ENCODE measurements at places on chromosomes 12 and 14.
A peak's percentile ranks its signal among the peaks of the same experiment; 100 is the strongest.

- no peak for DNase-seq
Observed at GRCh38 chr12:79778802-79779448, 88.2 kb upstream of the PAWR start.

DNA sequence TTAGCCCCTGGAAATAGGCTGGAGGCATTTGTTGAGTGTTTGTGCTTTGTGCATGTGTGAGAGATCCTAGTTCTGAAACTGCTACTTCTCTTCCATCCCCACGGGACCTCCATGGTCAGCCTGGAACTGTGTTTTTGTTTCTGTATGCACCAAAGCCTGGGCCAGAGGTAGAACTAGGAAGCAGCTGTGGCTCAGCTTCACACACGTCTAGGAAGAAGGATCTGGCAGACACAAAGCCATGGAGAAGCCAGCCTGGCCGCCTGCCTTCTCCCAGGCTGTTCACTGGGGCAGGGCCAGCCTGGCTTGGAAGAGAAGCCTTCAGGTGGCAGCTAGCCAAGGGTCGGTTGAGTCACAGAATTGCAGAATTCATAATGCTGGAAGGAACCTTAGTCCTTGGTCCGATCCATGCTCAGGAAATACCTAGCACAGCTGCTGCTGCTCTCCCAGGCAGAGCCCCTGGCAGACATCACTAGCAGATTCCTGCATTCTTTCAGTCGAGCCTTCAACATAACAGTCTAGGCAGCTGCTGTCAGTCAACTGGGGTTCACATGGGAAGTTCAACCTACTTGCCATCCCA lies 27.0 kb downstream of the RIN3 start:
- no peak for DNase-seq

DNA sequence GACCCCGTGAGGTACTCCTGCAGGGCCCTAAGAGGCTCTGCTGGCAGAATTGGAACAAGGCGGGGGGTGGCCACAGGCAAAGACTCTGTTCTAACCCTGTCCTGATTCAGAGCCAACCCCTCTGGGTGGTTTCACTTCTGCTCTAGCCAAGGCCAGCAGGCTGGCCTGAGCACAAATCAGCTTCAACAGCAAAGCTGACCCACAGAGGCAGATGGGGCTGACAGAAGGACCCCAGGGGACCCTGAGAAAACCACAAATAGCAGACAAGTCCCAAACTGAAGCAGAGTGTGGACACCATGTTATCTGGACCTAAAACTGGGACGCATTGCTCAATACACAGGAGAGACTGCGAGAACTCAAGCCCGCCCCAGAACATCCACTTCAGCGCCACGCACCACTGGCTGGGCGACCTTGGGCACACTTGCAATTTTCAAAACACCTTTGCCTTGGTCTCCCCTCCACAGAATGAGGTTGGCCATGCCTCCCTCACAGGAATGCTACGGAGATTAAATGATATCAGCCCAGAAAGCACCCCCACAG lies 76.4 kb upstream of the DICER1 start:
- DNase-seq, result no peak

DNA sequence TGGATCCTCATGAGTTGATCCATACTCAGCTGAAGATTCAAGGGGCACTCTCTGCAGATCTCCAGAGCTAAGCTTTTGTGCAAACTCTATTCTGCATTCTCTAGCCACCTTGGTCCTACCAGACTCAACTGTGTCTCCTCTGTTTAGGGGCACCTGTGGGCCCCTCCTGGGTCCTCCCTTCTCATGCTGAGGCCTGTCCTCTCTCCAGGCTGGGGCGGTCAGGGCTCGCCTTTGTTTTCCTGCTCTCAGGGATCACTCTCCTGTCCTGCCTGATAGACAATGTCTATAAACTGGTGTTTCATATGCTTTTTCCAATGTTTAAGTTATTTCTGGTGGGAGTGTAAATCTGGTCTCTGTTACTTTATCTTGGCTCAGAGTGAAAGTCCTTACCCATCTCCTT lies 11.6 kb upstream of the KIF26A start:
- no peak for DNase-seq

DNA sequence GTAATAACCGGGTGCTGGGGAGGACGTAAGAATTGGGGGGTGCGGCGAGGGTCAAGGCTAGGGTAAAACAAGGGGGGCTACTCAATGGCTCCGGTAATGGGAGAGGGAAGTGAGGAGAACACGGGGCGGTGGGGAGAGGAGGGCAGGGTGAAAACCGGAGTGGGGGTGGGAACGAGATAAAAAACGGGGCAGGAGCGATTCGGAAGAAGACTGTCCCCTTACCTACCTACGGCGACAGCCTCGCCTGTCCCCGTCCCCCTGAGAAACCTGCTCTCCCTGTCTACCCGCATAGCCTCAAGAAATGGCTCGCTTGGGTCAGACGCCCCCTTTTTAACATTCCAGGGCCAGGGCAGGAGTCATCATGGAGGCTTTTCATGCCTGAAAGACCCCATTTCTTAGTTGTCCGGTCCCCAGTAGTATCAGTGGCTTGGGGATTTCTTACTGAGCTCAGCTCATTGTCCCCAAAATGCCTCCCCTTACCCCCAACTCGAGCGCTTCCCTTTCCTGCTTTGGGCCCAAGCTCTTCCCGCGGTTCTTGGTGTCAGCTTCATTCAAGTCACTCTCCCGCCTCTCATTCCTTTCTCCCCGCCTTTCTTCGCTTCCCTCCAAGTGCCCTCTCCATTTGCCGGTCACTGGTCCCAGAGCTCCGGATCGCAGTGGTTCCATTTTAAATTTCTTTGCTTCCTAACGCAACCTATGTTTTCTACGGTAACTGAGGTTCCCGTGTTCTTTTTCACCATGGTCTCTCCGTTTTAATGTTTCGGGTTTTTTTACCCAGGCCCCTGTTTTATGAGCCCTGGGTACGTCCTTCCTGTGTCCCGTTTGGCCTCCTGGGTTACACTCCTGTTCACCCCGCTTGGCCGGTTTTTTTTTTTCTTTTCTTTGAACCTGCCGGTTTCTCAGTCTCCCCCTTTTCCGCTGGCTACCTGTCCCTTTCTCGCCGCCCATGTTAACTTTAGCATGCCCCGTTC lies 1.2 kb upstream of the WSB2 start:
- DNase-seq, result peak; percentile 19
